NCI-H1417 treated with DMSO at 0.1 percent for 48 hours (cell line): ENCODE measurements at places on chromosomes 13 and 19.

DNA sequence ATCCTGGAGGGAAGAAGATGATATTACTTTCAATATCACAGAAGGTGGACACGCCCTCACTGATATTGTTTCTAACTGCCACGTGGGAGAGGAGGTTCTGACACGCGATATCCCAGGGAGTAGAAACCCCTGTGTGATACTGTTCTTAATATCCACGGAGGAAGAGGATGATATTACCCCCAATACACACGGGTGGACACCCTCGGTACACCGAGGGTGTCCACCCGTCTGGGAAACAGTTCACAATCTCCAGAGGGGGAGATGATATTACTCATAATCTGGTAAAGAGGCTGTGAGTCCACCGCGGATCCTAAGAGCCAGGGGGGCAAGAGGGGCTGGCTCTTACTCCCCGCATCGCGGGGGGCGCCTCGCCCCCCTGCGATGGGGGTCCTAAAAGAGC, 29.7 kb upstream of the RGCC start:
- no peak for DNase-seq

- no peak for DNase-seq
These were observed 277.5 kb downstream of the DNAJC15 start for GRCh38 chr13:43300865-43301264.

DNA sequence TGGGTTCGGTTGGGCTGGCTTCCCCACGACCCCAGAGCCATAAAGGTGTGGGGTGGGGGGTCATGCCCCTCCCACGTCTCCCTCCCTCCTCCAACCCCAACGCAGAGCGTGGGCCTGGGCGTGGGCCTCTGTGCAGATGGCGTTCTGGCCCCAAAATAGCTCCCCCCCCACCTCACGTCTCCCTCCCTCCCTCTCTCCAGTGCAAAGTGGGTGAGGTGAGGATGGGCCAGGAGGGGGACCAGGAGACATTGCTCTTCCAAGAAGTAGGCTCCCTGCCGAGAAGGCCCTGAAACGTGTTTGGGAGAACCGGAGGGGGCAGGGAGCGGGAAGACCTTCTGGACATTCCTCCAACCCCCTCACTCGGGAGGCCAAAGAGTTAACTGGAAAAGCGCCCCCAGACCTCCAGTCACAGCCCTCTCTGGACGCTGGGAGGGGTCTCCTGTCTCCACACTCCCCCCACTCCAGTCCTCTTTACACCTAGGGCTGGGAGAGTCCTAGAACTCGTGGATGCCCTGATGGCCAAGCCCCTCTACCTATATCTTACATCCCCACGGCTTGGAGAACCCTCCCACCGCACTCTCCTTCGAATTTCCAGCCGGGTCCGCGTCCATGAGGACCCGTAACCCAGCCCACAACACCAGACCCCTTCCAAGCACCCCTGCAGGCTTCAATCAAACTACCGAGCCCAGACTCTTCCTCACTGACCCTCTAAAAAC, 855 bp downstream of the UNC13A start:
- DNase-seq: no peak

GRCh38 chr13:91563799-91564198, 165.4 kb downstream of the GPC5 start:
- DNase-seq: no peak

DNA sequence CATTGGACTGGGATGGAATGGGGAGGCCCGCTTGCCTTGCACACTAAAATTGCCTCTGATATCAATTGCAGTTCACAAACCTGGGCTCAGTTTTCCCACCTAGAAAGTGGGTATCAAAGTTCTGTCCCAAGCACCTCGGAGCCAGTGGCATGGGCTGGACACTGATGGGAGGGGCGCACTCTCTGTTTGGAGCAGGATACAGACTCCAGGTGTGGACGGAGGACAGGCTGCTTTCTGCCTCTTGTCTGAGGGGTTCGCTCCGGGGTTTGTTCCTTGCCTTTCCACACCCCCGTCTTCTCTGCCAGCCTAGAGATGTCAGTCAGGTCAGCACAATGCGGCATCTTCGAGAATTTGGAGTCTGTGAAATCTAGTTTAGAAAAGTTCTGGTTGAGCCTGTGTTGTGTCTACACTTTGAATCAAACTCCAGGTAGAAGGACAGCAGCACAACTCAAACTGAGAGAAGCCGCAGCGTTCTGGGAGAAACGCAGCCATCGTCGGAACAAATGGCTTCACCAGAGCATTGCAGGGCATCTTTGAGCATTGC, 141.9 kb downstream of the TEX29 start:
- DNase-seq: no peak

GRCh38 chr13:49428041-49428763, 15.7 kb downstream of the CAB39L start:
- no peak for DNase-seq

- DNase-seq: no peak
These were observed 396.6 kb upstream of the PCDH20 start for GRCh38 chr13:61812286-61812685.

- no peak for DNase-seq
These were observed 2678.4 kb downstream of the PCDH9 start for GRCh38 chr13:64551755-64552154.

- DNase-seq: no peak
These were observed 43.4 kb upstream of the XPO4 start for GRCh38 chr13:20945952-20946383.

- no peak for DNase-seq
These were observed 60.7 kb downstream of the ZNF429 start for GRCh38 chr19:21566073-21566472.

DNA sequence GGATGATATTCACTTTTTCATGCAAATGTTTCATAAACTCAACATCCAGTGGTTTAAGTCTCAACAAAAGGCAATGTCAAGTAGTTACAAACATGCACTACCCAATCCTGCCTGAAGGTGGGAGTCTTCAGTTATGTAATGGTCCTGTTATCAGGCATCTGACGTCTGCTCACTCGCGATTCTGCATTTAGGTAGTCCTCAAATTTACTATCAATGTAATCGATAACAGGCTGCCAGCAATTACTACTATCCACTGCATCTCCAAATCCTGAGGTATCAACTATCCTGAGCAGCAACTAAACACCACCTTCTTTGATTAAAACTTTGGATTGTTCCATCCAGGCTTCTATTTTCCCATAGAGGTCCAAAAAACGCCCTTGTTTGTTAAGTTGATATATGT, 51.2 kb downstream of the NLRP12 start:
- DNase-seq: no peak

GRCh38 chr13:100274942-100275506, 186.1 kb downstream of the PCCA start:
- DNase-seq: no peak

GRCh38 chr13:44394658-44395057, 21.0 kb downstream of the SERP2 start:
- DNase-seq: no peak

- DNase-seq: no peak
These were observed 92.5 kb downstream of the RAB20 start for GRCh38 chr13:110468986-110469495.
